Bronchial epithelial cell (primary cell): ENCODE measurements at places on chromosomes 2 and 18. TPM values are rescaled to one million over a fixed set of nuclear protein-coding genes. Genes with fewer than 3 reads are reported as not detected.

NR4A2 gene
- under 0.01 and 0.26 TPM in 2 replicates for total RNA-seq

KCNG3 gene
- under 0.01 TPM in 1 of 2 replicates, not detected in the other for total RNA-seq

HOXD12 gene
- total RNA-seq = not detected in 2 replicates

PER2 gene
- 11.3 and 19.1 TPM in 2 replicates for total RNA-seq

PRKAG3 gene
- not detected in 2 replicates for total RNA-seq

MROH2A gene
- total RNA-seq = not detected in 2 replicates

COL5A2 gene
- 7.4 and 9.3 TPM in 2 replicates for total RNA-seq

DTNA gene
- 1.6 and 1.9 TPM in 2 replicates for total RNA-seq

SNORC gene
- 0.53 and 1.0 TPM in 2 replicates for total RNA-seq

CFC1 gene
- total RNA-seq = not detected in 2 replicates

ANKRD29 gene
- total RNA-seq = 14.0 and 15.0 TPM in 2 replicates

LYPD6B gene
- 14.7 and 34.2 TPM in 2 replicates for total RNA-seq

TUBB8B gene
- not detected in 2 replicates for total RNA-seq

TGFA gene
- total RNA-seq = 85.3 and 111 TPM in 2 replicates

KCNG2 gene
- not detected in 2 replicates for total RNA-seq

SERPINB12 gene
- 0.53 and 1.4 TPM in 2 replicates for total RNA-seq

METTL4 gene
- total RNA-seq = 8.2 and 11.0 TPM in 2 replicates

DNA sequence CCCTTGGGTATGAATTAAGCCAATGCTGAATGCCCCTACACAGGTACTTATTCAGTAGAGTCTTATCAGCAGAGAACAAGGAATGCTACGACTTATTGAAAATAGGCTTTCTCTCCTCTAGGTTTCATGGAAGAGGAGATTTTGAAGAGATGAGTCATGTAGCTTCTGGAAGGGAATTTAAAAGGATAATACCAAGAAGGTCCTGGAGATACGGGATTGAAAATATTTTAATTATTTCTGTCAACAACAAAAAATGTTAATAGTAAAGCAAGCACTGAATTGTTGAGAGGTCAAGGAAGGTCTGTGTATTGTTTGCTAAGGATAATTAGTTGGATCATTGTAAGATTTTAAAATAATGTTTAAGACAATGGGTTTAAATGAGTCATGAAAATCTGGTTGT, 293.0 kb upstream of the SPHKAP start:
- DNase-seq = no peak

GRCh38 chr18:41038071-41038470, 917.0 kb upstream of the PIK3C3 start:
- DNase-seq = peak; percentile 16

- DNase-seq = no peak
Measured at GRCh38 chr2:22737144-22737543, 647.8 kb upstream of the KLHL29 start.

DNA sequence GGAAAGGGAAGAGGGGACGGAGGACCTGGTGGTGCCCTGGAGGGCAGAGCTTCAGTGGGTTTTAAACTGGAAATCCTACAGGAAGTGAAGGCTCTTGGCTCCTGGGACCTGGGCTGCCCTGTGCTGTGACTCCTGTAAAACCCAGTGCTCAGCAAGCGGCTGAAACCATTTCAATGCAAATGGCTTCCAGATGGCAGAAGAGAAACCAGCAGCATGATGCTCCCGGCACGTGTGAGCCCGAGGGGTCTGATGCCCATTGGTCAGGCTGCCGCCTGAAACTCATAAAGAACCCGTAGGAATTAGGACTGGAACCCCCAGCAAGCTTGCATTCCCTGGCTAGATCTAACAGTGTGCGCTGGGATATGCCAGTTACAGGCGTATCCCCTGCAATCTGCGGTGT, 109.2 kb upstream of the THOC1 start:
- no peak for DNase-seq

GRCh38 chr2:37711308-37711731, 39.9 kb upstream of the CDC42EP3 start:
- peak; percentile 56 for DNase-seq

DNA sequence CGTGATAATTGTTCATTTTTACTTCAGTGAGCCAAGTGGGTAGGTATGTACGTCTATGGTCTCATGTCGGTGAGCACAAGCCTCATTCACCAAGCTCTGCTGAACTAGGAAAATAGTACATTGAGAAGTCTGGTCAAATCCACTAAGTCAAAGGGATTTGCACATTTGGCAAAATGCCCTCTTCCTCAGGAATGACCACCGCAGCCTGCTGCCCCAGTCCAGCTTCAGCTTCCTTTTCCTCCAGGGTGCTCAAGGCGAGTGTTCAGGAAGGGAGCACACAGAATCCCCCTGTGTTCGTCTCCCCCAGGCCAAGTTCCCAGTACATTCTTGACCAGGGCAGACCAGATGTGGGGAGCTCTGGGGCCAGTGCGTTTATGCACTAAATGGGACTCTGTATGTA, 23.0 kb downstream of the TCF7L1 start:
- no peak for DNase-seq

GRCh38 chr2:162509288-162509968, 165.5 kb downstream of the GCA start:
- peak; percentile 15 for DNase-seq

DNA sequence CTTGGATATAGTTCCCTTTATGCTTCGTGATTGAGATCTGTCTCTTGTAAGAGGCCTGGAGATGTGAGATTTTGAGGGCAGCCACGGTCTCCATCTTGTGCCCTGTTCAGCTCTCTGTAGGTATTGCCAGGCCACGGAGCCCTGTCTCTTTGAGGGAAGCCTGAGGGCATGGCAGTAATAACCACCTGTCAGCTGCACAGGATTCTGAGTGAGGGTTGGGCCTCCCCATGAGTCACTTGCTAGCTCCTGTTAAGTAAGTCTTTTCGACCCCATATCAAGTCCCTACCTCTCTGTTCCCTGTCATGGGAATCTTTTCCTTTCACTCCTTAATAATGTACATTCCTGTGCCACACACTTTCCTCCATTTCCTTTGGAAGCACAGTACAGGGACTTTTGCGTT, 20.4 kb downstream of the LYPD6B start:
- DNase-seq = peak; percentile 72

DNA sequence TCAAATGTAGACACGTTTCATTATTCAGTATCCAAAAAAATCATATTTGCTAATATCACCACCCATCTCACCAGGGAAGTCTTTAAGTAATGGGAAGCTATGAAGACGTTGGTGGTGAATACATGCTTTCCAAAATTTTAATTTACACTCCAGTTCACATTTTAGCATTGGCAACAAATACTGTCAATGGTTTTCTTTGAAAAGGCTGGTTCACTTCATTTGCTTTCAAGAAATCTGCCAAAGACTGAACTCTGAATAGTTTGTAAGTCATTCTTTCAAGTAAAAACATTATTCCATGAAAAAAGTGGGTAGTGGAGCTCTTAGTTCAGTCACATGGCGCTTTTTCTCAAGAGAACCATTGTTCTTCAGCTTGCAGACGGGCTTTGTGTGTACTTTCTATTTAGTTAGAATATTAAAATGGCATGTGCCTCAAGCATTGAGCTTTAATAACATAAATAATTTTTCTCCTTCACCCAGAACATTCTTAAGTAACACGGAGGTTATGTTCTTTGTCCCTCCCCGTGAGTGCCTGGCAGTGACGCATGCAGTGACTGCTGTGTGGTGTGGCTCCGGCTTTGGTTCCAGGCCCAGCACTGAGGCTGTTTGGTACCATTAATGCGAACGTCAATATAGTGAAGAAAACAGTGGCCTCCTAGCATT, 300.0 kb upstream of the HDAC4 start:
- DNase-seq = no peak

DNA sequence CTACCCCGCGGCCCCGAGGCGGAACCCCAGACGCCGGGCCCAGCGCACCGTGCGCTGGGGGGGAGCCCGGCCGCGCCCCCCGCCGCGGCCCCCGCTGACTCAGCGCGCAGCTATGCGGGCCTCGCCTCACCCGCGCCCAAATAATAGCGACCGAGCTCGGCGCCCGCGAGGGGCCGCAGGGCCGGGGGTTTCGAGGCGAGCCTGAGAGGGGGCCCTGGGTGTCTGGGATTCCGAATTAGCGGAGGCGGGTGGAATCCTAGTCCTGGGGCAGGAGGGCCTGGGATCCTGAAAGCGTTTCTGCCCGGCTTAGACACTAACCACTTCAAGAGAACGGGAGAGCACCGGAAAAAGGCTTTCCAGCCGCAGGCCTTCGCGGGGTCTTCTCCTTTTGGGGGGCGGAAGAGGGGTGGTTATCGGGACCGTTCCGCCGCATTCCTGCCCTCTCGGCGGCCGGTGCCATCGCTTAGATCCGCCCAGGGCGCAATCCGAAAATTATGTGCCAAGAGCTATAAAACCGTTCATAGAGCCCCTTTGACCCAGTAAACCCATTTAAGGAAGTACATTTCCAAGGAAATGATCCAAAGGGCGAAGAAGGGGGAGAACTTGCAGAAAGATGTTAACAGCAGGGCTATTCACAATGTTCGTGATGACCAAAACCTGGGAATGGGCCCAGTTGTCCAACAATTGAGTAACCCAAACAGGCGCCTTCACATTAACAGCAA, 681 bp upstream of the ROCK2 start:
- peak; percentile 21 for DNase-seq

GRCh38 chr2:47737-48136, 1.4 kb upstream of the FAM110C start:
- no peak for DNase-seq

GRCh38 chr2:219252570-219252899, 508 bp upstream of the TUBA4B start:
- no peak for DNase-seq

DNA sequence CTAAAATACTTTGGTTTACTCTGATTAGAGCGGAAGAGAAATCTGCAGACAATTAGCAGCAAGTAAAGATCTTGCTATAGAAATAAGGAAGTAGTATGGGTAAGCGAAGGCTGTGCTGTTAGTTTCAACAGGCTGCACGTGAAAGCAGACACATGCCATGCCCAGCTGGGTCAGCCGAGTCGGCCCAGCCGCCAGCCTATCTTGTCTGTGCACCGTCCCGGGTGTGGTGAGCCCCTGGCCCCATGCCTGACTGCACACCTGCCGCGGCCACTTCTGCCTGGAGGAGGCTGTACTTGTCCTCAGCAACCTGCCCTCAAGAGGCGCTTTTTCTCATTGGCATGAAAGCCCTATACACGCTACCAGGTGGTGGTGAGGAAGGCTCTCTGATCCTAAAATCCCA, 185.5 kb downstream of the SEPTIN10 start:
- DNase-seq = no peak

GRCh38 chr2:112644155-112644932, 1.4 kb upstream of the SLC20A1 start:
- peak; percentile 79 for DNase-seq

GRCh38 chr2:234818937-234819336, 132.9 kb upstream of the SH3BP4 start:
- DNase-seq = no peak

- no peak for DNase-seq
Measured at GRCh38 chr2:233810385-233810784, 32.3 kb downstream of the MROH2A start.

DNA sequence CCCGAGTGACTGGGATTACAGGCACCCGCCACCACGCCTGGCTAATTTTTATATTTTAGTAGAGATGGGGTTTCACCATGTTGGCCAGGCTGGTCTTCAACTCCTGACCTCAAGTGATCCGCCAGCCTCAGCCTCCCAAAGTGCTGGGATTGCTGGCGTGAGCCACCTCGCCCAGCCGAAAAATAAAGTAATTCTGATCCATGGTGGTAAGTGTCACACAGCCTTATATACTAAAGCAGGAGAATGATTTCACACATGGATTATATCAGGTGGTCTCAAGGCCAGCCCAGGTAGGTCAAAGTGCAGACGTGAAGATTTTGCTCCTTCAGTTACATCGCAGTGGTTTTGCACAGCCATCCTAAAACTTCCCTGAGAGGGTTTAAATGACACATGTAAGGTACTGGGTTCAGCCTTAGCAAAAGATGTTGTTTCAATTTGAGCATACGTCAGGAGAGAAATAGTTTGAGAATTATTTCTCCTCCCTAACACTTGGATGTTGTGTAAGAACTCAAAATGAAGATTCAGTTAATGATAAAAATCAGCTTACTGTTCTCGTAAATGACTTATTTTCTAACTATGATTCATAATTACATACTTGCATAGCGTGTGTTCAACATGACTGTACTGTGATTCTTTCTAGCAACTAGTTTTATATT, 93.0 kb upstream of the SLC39A10 start:
- DNase-seq = peak; percentile 78

GRCh38 chr18:354471-354870, 86.6 kb upstream of the THOC1 start:
- DNase-seq = no peak

GRCh38 chr2:64327129-64327509, 126.8 kb upstream of the LGALSL start:
- DNase-seq = peak; percentile 79

DNA sequence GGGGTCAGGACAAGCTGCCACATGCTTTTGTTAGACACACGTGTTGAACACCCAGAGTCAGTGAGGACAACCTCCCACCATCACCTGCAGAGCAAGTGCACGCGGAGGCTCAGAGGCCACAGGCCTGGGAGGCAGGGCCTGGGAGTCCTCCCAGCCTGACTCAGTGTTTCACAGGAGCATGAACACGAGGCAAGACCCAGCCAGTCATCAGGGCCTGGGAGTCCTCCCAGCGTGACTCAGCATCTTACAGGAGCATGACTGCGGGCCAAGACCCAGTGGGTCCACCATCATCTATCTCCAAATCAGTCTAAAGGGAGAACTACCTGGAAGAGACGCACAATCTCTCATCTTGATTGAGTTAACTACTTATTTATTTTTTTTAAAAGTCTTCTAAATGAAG, 112.6 kb upstream of the PXDN start:
- no peak for DNase-seq

- peak; percentile 60 for DNase-seq
Measured at GRCh38 chr18:7415081-7415894, 151.8 kb upstream of the PTPRM start.

DNA sequence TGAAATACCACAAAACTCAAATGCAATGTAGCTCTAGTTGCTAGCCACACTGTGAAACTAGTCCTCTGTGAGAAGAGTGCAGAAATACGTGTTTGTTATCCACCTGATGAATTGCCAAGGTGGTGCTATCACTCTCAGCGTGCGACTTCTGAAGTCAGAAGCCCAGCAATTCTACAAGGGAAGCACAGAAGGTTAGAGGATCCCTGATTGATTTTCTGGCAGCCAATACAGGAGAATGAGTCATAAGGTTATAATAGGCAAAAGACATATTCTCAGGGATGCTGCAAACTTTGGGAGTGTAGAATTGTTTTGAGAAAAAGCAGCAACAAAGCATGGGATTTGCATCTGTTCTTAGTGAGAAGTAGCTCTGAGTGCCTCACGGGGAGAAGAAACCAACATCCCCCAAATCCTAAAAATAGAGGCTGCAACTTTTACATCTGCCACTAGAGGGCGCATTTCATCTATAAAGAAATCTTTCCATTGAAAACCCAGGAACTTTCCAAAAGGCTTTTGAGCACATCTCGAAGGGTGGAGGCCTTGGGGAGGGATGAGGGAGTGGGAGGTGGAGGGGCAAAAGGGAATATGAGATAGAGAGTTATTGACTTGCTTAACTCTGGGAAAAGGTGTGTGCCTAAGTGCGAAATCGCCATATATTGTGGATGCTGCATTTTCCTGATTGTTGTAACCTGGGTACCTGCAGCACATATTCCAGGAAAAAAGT, 78.0 kb downstream of the TMEM182 start:
- peak; percentile 38 for DNase-seq

- peak; percentile 100 for DNase-seq
Measured at GRCh38 chr2:55051026-55051866, 995 bp upstream of the RTN4 start.
